ENCODE measurements at places on chromosomes 1 and 21.

DNA sequence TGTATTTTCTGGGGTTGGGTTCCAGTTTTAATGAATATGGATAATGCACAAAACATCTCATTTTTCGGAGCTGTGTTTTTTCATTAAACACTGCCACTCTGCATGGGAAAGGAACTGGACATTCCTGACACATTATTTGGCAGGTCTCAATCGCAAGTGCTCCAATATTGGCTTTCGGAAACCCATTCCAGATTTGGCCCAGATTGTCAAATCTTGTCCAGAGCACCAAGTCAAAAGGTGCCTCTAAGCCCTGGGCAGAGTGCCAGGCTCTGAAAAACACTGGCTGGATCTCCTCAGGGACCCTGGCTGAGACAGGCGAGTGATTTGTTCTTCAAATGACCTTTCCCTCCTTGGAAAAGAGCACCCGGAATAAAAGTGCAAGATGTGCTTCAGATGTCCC, 68.4 kb upstream of the MRPS6 start:
- no peak for DNase-seq

DNA sequence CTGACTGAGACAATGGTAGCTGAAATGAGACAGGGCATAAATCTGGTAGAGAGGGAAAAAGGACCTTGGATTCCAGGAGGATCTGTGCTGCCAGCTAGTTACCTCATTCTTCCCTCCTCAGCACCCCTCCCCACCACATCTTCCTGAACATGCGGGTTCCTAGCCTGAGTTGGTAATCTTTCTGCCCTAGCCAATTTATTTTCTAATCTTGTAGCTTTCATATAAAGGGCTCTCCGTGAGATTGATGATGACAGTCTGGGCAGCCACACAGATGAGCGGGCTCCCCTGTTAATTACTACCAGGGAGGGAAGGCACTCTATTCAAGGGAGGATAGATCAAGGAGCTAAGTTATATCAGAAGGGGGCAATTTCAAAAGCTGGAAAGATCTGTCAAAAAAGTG, 20.2 kb downstream of the ARHGEF11 start:
- no peak for DNase-seq

DNA sequence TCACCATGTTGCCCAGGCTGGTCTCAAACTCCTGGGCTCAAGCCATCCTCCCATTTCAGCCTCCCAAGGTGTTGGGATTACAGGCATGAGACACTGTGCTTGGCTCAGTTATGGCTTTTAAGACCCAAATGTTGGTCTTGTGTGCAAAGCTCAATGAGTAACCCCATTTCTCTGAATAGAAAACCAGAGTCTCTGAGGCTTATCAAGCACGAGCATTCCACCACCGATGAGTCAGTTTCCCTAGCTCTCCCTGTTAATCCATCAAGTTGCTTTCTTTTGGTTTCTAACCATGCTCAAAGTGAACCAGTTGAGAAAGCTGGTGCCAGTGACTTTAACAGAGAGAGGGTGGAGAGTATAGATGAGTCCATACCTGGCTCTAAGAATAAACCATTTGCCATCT, 350.9 kb upstream of the ADGRL2 start:
- DNase-seq: no peak

- no peak for DNase-seq
Observed at GRCh38 chr21:27827972-27828371, 861.1 kb upstream of the ADAMTS5 start.

GRCh38 chr1:67407498-67407897, 22.7 kb downstream of the SERBP1 start:
- no peak for DNase-seq

GRCh38 chr1:169739980-169740379, 6.1 kb upstream of the SELE start:
- no peak for DNase-seq

DNA sequence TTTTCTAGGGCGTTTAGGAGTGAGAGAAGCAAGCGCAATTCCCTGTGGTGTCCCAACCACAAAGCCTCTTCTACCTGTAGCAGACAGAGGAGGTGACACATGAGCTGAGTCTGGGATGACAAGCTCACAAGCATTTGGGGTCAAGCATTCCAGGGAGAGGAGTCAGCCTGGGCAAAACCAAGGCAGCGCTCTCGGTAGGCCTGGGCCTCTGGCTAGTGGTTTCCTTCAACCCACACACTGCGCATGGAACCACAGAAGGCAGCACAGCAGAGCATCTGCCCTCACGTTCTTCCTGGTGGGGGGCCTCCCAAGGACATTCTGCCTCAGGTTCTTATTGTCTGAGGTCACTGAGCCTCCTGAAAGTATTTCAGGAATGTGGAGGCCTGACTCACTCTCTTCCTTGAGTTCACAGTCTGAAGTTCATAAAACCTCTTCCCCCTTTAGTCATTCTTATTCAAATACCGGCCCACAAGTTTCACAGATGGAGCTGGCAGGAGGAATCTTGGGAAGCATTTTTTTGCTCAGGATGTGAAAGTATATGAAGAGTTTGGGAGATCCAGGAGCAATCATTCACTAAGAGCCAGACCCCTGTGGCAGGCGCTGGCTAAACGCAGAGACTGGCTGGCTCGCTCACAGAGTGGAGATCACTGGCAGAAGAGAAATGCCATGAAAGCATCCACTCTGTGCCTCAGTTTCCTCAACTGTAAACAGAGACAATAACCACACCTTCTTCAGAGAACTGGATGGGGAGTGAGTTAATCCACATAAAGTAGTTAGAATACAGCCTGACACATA, 26.8 kb downstream of the CCN1 start:
- no peak for DNase-seq

GRCh38 chr1:172497230-172497629, 35.7 kb upstream of the SUCO start:
- DNase-seq: no peak

GRCh38 chr1:187306710-187307415, 478.1 kb downstream of the PLA2G4A start:
- no peak for DNase-seq

DNA sequence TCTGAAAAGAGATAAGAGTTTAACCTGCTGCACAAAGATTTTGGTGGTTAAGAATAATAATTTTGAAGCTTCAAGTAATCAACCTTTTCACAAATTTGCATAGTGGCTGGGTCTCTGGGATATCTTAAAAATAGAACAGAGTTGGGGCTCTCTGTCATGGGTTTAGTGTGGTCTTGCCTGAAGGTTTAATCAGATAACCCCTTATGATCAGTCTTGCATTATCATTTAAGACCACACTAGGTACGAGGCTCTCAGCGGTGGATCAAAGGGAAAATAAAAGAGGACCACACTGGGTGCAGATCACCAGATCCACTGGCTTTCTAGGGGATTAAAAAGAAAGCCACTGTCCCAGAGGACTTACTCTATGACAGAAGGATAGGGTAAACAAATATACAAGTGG, 19.5 kb downstream of the LRRC8C start:
- no peak for DNase-seq

DNA sequence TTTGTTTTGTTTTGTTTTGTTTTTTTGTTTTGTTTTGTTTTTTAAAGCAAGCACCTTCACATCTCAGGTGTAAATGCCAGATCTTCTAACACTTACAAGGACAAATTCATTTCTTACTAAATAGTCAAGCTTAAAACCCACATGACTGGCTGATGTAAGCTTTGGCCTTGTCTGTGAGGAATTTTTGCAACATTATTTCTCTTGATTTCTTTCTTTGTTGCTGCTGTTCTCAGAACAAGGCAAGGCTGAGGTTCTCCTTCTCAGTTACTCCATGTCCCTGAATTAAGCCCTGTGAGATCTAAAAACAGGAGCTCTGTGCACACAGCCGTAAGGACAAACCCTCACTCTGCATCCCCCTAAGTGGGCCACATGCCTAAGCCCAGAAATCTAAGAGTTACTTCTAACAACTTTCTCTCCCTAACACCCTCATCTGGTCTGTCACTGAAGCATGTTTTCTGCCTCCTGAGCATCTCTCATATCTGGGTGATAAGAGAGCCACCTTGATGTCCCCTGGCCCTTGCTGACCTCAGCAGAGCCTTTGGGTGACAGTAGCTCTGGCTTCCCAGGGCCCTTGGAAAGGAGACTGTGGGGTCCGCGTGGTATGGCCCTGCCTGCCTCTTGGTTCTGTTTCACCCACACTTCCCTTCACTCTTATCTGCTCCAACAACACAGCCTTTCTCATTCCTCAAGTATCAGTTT, 81.2 kb upstream of the HOOK1 start:
- no peak for DNase-seq

- peak; percentile 50 for DNase-seq
Observed at GRCh38 chr1:221742555-221743415, 896 bp upstream of the DUSP10 start.

DNA sequence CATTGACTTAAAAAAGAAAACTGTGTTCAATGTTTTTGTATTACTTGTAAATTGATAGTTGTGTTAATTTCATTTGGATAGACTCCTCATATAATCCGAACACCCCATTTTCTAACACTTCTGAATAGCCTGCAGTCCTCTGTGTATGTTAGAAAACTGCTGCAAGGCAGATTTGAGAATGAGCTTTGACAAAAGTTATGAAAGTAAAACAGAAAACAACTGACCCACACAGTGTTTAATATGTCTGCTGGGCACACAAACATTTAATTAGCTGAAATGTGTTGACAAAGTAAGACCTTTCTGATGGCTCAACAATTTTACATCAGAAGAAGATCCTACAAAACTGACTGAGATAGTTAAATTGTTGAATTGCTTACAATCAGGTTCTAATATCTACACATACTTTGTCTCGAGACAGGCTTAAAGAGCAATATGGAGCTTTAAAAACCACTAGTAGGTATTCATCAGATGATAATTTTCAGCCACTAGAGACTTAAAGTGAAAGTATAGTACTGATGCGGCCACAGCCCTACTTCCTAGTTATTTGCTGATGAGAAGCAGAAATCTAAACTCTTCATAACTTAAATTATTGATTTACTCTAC, 40.0 kb upstream of the PRMT6 start:
- no peak for DNase-seq

DNA sequence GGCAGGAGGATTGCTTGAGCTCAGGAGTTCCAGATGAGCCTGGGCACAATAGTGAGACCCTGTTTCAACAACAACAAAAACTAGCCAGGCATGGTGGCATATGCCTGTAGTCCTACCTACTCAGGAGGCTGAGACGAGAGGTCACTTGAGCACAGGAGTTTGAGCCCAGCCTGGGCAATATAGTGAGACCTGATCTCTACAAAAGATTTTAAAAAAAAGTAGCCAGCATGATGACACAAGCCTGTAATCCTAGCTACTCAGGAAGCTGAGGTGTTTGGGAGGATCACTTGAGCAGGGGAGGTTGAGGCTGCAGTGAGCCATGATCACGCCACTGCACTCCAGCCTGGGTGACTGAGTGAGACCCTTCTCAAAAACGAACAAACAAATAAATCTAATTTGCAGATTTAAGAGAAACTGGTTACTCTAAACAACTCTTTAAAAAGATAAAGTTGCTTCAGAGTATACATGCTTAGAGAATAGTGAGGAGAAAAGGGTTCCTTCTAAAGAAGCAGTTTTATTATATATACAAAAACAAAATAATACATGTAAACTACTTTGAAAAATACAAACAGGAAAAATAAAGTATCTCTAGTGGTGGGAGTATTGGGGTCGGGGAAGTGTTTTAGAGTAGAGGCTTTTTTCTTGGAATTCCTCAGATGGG, 88.4 kb downstream of the ADCY10 start:
- DNase-seq: no peak

DNA sequence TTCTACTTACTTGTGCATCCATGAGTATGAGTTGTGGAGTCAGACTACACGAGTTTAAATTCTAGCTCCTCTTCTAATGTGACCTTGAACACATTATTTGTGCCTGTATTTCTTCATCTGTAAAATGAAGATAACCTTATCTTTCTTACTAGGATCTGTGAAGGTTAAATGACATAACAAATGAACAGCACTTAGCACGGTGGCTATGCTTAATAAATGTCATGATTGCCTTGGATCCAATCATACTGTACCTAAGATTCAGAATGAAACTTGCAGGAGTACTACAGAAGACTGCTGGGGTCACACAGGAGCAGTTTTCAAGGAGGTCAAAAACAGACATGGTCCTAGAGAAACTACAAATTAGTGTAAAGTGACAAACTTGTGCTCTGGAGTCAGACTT, 22.2 kb upstream of the ALG14 start:
- DNase-seq: no peak

- DNase-seq: no peak
Observed at GRCh38 chr1:78651241-78651640, 1.6 kb downstream of the IFI44 start.

- DNase-seq: no peak
Observed at GRCh38 chr1:68093737-68094136, 43.3 kb upstream of the DIRAS3 start.

DNA sequence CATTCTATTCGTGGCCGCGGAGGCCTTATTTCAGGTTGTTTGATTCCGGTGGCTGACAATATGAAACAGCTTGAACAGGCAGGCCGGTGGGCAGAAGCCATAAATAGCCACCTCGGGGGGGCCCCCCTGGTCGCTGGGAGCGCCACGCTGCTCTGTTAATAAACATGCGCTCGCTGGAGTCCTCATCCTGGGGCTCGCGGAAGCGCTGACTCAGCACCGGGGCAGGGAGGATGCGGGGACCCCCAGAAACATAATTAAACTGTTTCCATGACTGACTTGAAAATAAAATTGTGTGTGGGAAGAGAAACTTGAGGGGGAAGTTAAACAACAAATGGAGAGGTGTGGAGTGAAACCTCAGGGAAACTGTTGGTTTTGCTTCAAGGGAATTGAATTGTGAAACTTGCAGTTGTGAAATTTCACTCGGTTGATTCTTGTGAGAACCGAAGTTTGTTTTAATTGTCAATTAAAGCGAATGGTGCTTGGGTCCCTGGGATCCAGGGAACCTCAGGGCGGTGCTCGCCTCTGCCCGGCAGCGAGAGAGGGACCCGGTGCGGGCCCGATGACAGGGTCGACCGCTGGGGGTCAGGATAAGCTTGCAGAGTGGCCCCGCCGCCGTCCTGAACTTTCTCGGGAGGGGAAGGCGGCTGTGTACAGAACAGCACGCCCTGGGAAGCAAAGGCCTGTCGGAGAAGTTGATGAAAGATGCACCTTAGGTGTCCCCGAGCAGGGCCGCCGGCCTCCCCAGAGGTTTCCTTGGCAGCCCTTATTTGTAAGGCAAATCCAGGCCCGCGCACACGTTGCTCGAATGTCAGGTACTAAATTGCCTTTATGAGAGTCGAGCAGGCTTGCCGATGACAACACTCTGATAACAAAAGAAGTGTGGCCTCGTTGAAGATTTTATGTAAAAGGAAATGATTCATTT, 176.9 kb upstream of the LMO4 start:
- DNase-seq: peak; percentile 5

Data from stimulated activated CD8-positive, alpha-beta memory T cell treated with anti-CD3 and anti-CD28 coated beads, Interleukin-4, amount 100 ng/mL, for 4 hours (primary cell).